ENCODE measurements at places on chromosomes 4 and X.

- DNase-seq = peak; percentile 72
Measured at GRCh38 chr4:8188743-8189550, 10.1 kb upstream of the SH3TC1 start.

- DNase-seq = no peak
Measured at GRCh38 chr4:57682275-57682674, 572.1 kb upstream of the IGFBP7 start.

GRCh38 chr4:183996868-183997267 is 91.8 kb downstream of the STOX2 start:
- no peak for DNase-seq

DNA sequence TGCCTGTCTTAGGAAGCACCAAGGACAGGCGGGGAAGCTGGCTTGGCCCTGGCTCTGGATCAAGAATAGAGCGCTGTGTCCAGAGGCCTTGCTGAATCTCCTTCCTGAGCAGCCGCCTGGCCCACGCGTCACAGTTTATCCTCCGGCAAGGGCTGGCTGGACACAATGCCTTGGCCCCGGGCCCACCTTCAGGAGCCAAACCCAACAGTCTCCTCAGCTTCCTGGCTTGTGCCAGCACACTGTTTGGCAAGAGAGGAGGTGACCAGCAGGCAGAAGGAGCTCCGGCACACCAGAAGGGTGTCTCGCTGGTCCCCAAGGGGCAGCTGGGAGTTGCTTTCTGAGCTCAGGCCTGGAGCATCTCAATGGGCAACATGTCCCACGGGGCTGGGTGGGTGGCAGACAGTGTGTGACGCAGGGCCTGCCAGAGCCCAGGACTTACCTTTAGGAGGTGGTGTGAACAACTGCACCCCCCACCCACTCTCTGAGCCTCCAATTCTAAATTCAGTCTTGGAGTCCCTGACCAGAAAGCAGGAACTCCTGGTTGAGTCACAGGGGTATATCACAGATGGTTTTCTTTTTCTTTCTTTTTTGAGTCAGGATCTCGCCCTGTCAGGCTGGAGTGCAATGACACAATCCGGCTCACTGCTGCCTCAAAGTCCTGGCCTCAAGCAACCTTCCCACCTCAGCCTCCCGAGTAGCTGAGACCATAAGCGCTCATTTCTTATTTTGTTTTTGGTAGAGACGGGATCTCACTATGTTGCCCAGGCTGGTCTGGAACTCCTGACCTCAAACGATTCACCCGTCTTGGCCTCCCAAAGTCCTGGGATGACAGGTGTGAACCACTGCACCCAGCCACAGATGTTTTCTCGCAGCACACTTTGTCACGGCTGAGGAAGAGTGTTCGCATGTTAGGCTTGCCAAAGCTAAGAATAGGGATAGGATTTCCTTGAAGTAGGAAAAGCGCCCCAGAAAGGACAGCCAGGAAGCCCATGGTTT is 361.2 kb downstream of the BCOR start:
- peak; percentile 68 for DNase-seq

DNA sequence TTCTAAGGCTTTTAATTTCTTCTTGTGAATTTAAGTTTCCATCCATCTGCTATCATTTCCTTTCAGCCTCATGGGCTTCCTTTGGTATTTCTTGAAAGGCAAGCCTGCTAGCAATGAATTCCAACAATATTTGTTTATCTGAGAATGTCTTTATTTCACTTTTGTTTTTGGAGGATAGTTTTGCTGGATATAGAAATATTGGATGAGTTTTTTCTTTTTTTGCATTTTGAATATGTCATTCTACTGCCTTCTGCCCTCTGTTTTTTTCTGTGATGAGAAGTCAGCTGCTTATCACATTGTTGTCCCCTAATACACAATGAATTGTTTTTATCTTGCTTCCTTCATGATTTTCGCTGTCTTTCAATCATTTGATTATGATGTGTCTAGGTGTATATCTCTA is 13.2 kb upstream of the SORCS2 start:
- DNase-seq = no peak

DNA sequence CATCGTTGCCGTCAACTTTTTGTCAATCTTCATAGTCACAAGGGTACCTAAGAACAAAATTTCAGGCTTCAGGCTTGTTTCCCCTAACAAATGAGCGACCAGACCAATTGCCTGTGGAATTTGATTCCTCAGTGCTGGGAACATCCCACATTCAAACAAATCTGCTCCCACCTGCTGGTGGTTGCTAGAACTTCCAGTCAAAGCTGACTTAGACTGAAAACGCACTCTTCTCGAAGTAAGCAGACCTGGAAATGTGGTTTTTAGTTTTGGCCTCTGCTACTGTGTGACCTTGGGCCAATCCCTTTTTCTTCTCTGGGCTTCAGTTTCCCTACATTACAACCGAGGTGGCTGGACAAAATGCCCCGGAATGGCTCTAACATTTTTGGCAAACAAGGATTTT is 1.8 kb upstream of the GABRQ start:
- DNase-seq = peak; percentile 51

DNA sequence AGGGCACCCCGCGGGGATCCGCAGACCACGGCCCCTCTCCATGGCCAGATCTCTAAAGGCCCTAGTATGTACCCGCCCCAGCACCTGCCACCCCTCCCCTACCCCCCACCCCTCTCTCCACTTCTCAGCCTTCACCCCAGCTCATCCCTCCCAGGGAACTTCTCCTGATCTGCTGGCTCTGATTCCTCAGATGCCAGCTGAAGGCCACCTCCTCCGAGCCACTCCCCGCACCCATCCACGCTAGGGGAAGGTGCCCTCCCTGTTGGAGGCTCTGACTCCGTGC is 11.9 kb downstream of the PSAPL1 start:
- peak; percentile 5 for DNase-seq

DNA sequence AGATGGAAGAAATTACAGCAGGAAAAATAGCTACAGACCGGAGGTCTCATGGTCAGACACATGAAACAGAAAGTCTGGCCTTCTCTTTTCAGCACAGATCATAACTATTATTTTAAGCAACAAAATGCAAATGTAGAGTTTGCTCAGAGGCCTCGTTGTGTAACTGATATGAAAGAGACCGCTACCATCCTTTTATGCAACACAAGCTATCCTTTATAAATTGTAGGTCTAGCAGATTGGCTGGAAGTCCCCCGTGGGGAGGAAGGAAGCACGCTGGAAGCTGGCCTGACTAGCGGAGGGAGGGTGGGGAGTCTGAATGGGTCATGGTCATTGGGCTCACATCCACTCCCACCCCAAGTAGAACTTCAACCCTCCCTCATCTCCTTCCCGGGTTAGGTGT is 27.7 kb downstream of the DMP1 start:
- no peak for DNase-seq

DNA sequence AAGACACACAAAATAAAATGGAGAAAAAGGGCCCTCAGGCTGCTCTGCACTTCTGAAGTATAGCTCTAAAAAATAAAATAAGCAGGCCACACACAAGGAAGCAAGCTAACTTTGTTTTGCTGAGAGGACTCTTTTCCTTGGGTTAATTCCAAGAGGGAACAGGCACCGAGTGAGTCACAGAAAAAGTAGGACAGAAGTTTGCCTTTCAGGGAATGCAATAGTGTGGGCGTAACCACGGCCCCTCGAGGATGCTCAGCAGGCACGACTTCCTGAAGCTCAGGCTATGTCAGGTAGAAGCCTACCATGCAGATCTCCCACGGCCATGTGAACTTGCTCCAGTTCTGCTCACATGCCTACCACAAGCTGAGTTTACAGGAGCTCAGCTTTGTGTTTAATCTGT is 22.1 kb downstream of the PPP1R2C start:
- DNase-seq = no peak

- DNase-seq = no peak
Measured at GRCh38 chr4:6475492-6476020, 3.1 kb upstream of the PPP2R2C start.

DNA sequence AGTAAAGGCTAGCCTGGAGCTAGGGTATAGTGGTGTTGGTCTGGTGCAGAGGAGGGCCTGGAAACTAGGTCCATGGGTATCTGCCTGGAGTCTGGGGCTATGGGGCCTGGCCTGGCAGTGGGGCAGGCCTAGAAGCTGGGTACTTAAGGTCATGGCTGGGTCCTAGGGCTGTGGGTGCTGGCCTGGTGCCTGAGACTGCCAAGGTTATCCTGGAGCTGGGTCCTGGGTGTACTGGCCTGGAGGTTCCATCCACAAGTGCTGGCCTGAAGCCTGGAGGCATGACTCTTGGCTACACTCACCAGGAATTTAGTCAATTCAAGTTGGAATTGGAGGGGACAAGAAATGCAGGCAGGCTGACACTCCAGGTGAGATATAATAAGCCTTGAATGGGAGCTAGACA is 108.4 kb upstream of the ZCCHC13 start:
- DNase-seq = no peak

DNA sequence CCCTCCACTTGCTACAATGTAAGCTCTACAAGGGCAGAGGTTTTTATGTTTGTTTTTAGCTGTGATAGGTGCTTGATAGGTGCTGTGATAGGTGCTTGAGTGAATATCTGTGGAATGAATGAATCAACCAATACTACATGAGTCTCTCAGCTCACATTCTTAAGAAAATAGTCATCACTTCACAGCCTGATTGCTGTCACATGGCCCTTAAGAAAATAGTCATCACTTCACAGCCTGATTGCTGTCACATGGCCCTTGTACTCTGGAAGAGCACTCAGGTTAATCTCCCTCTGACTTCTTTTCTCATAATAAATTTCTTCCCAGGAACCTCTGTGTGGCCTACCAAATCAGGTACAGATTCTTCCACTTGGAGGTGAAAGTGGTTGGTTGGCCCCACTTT is 335.2 kb downstream of the TENM3 start:
- DNase-seq = no peak

DNA sequence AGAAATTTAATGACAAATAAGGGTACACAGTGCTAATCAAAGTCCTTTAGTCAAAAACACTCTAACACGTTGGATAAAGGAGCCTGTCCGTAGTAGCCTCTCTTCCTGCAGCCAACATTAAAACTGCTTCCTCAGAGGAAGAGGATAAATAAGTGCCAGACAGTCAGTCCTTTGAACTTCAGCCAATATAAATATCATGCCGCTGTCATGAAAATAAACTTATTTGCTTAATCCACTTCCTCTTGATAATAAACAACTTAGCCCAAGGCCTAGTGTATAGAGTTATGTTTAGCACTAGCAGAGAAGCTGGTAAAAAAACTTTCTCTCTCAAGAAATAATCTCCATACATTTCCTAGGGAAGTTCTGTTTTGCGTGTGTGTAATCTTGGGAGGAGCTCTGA is 196.7 kb downstream of the HS3ST1 start:
- no peak for DNase-seq

GRCh38 chr4:40466789-40467188 is 131.7 kb downstream of the CHRNA9 start:
- DNase-seq = no peak

GRCh38 chr4:125750828-125751466 is 436.2 kb downstream of the FAT4 start:
- DNase-seq = peak; percentile 16

DNA sequence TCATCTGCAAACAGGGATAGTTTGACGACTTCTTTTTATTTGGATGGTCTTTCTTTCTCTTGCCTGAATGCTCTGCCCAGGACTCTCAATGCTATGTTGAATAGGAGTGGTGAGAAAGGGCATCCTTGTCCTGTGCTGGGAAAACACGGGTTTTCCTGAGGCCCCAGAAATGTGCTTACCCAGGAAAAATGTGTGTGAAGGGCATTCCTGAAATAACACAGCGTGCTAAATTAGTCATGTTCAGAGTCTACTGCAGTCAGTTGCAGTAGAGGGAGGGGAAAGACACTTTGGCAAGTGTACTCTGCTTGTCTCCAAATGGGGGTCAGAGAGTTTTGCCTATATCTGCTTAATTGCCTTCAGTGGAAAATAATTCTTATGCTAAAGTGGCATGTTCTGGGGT is 153.9 kb downstream of the CCNG2 start:
- DNase-seq = no peak

- no peak for DNase-seq
Measured at GRCh38 chr4:122334828-122335227, 44.0 kb upstream of the ADAD1 start.

- no peak for DNase-seq
Measured at GRCh38 chrX:53883196-53883595, 161.1 kb downstream of the PHF8 start.

- DNase-seq = no peak
Measured at GRCh38 chrX:93420090-93420489, 253.3 kb downstream of the NAP1L3 start.

Measured in BE2C (cell line).